Sigmoid colon (tissue), 7 donors: ENCODE measurements at places on chromosomes 13 and 19.

DNA sequence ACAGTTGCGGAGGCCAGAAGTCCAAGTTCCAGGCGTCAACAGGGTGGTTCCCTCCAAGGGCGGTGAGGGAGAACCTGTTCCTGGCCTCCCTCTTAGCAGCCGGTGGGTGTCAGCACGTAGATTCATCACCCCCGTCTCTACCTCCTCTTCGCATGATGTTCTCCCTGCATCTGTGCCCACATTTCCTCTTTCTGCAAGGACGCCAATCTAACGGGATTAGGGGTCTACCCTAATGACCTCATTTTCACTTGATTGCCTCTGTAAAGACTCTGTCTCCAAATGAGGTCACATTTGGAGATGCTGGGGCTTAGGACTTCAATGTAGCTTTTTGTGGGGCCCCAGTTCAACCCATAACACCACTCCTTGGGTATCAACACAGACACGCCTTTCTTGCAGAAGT, 38.5 kb downstream of the DPF1 start:
- DNase-seq, result no peak

GRCh38 chr13:70284371-70284770, 176.1 kb upstream of the KLHL1 start:
- DNase-seq, result no peak

DNA sequence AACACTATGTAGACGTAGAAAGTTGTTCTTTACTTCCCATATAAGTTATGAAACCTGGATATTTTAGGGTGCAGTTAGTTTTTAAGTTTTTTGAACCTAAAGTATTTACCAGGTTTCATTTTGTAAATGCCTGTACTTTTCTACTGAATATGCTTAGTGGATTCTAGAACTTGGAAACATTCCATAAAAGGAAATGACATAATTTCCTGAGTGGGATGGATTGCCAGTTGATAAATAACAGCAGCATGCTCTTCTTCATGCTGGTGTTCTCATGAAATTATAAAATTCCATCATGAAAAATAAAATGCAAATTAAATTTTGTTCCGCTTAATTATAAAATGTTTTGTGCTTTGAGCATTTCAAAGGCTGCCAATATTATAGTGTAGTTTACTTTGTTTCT, 362.2 kb upstream of the PCDH20 start:
- DNase-seq, result no peak

GRCh38 chr13:76231522-76232167, 595.5 kb downstream of the LMO7 start:
- DNase-seq, result no peak

GRCh38 chr19:16914421-16914820, 25.6 kb downstream of the F2RL3 start:
- DNase-seq, result peak; percentile 57

DNA sequence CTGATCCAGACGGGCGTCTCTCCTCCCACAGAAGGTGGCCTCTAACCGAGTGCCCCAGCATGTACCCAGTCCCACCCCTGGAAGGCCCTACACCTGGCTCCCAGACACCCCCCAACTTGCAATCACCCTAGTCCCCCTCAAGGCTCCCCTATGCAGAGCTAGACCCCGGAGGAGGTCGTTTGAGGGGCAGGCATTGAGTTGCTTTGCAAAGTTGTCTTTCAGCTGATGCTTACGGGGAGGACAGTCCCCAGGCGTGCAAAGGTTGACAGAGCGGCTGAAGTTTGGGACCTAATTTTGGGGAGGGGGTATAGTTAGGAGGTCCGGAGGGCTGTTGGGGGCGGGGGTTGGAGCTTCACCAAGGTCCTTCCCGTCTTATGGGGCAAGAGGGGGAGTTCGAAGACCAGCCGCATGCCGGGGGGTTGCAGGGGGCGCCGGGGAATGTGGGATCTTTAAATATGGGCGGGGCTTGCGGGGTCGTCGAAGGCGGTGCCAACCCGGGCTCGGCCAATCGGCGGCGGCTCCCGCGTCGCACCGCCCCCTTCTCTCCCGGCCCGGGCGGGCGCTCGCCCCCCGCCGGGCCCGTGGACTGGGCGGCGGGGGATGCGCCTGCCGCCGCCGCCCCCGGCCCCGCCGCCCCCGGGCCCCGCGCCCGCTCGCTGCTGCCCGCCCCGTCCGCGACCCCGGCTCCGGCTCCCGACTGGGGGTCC, at the start of gene KCNN1:
Gene KCNN1, plus strand, starts transcription at position 558 of the 707 bp plus-strand sequence. CDS start 6,782 bp downstream, outside the sequence.
- DNase-seq, result no peak

DNA sequence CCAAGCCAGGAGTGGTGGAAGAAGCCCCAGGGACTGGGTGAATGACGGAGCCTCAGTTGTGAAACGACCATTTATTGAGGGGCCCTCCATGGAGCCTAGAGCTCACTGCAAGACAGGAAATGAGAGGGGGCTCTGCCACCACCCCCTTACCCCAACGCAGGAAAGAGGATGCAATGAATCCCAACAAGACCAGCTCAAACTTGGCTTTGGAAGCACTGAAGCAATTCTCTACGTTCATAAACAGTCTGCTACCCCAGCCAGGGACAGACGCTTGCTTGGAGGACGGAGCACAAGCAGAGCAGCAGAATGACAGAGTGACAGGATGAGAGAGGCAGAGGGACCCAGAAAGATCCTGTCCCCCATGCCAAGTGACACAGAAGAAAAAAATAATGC, 1.0 kb downstream of the PRKACA start:
- no peak for DNase-seq

- DNase-seq, result no peak
Observed at GRCh38 chr13:108387156-108387555, 117.6 kb downstream of the TNFSF13B start.
